ENCODE measurements at places on chromosomes 11 and 22. TPM values are rescaled to one million over a fixed set of nuclear protein-coding genes. Genes with fewer than 3 reads are reported as not detected.

Gene RAB3IL1
- total RNA-seq: 0.40 TPM

Gene OR10A2
- not detected for total RNA-seq

Gene BIK
- total RNA-seq: 14.4 TPM

Gene FIBIN
- 0.11 TPM for total RNA-seq

Gene C1QTNF5
- 0.51 TPM for total RNA-seq

Gene UNC93B1
- 26.5 TPM for total RNA-seq

Gene CNGA4
- not detected for total RNA-seq

Gene ZNF215
- total RNA-seq: 3.8 TPM

Gene CYB5R2
- total RNA-seq: 1.1 TPM

Gene GGTLC2
- total RNA-seq: not detected

- no peak for DNase-seq
These were observed 240.8 kb upstream of the MPPED2 start for GRCh38 chr11:30826911-30827310.

GRCh38 chr11:68150037-68150436 is 28.8 kb upstream of the CHKA start:
- peak; percentile 72 for DNase-seq

GRCh38 chr22:46582281-46582933 is 37.8 kb upstream of the GRAMD4 start:
- DNase-seq: no peak

- no peak for DNase-seq
These were observed 248.5 kb downstream of the ETS1 start for GRCh38 chr11:128338811-128339210.

DNA sequence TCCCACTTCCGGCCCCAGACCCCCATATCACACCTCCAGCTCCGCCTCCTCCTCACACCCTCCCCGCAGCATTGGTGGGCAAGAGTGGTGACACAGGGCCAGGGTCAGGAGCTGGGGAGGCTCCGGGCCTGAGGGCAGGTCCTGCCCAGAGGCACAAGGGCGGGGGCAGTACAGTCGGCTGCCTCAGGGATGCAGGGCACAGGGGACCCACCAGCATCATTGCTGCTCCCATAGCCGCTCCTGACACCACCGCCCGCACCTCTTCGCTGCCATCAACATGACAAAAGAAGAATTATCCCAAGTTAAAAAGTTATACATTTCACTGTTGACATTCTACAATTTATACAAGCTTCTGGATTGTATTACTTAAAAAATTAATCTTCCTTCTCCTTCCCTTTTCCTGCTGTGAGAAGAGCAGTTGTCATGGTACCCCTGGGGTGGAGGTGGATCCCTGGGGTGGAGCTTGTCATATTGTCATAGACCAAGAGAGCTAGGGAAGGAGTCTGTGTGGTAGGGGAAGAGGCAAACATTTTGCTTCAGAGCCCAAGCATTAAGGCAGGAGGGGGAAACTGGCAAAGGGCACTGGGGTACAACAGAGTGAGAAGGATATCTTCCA is 4.1 kb downstream of the SBF2 start:
- DNase-seq: no peak

GRCh38 chr22:19559324-19559811 is 35.2 kb upstream of the CLDN5 start:
- no peak for DNase-seq

- no peak for DNase-seq
These were observed 120.0 kb downstream of the KCNQ1 start for GRCh38 chr11:2564588-2565425.

DNA sequence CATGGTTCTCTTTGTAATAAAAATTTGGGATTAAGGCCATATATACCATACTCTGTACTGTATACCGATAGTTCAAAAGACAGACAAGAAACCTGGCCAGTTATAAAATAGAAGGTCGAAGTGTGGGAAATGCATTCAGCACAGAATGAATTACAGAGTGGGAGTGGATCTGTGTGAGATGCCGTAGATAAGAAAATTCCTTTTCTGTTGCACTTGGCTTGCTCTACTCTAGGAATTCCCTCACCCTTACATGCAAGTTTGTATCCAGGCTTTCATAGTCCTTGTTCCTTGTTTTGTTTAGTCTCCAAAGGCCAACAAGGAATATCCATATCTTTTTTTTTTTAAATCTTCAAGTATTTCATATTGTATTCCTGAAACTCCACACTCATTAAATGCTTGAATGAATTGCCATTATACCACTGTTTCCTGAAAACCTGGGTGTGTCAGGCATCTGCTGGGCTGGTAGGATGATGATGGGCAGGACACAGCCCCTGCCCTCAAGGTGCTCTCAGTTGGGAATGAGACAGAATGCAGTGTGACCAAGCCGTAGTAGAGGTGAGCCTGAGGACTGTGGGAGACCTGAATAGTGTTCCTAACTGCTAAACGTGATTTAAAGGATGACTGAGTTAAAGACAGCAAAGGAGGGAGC is 53.5 kb downstream of the TEAD1 start:
- peak; percentile 25 for DNase-seq

- DNase-seq: no peak
These were observed 27.8 kb downstream of the AP2A2 start for GRCh38 chr11:953512-953911.

- DNase-seq: peak; percentile 48
These were observed 822 bp downstream of the MARK2 start for GRCh38 chr11:63839508-63840355.

GRCh38 chr11:114426280-114426679 is 13.0 kb upstream of the REXO2 start:
- DNase-seq: no peak

DNA sequence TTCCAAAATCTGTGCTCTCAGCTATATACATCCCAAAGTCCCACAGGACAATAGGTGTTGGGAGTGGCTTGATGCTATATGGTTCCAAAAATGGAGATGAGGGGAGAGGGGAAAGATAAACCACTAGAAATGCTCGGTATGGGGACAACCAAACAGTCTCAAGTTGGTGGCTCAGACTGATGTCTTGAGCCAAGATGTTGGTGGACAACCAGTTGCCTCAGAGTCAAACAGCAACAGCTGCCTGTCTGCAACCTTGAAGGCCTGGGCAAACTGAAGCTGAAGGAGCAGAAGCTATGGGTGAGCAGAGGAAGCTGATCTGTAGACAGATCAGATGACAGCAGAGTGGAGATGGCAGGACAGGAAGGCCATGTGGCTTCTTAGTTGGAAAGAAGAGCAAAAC is 4.0 kb downstream of the RRP8 start:
- DNase-seq: no peak

- DNase-seq: no peak
These were observed 23.7 kb downstream of the SHANK3 start for GRCh38 chr22:50696251-50696798.

All from Daoy (cell line).